ENCODE measurements at places on chromosomes 4 and X.

DNA sequence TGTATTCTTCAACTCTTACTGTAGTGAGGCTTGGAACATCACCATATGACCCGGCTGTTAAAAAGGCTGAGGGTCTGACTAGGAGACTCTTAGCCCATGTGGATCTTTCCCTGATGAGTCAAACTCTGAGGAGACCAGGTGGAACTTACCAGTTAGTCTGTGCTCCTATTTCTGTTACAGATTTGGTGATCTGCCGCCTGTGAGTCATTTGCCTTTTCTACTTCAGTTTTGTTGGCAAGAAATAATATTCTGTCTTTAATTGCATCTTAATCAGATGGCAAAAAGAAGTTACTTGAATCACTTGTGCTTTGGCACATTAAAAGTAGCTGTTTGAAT, 48.4 kb downstream of the MTM1 start:
- peak; percentile 2 for DNase-seq

GRCh38 chr4:124307143-124307542, 405.4 kb downstream of the ANKRD50 start:
- no peak for DNase-seq

- DNase-seq = peak; percentile 9
Measured at GRCh38 chr4:150411520-150411919, 170.4 kb upstream of the MAB21L2 start.

- no peak for DNase-seq
Measured at GRCh38 chrX:40720792-40721191, 14.6 kb downstream of the MED14 start.

DNA sequence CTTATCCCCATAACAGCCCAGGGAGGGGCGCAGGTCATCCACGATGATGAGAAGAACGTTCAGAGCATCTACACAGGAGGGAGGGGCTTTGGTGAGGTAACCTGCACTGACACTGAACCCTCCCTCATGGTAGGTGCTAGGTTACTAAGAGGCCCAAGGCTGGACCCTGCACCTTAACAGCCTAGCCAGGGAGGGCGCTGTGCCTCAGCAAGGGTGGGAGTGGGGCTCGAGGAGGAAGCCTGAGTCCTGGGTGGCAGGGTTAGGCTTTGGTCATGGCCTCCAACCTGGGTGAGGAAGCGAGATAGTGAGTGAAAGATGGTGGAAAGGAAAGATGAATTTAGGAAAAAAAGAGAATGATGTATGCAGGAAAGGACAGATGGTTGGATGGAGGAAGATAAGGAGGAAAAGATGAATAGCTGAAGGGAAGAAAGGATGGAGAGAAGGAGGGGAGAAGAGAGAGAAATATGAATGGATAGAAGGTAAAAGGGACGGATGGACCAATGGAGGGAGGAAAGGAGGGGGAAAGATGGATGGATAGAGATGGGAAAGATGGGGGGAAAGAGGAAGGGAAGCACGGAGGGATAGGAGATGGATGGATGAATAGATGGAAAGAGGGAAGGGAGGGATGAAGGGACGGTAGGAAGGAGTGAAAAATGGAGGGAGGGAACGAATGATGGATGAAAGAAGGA, 736 bp downstream of the IDS start:
- DNase-seq = no peak

DNA sequence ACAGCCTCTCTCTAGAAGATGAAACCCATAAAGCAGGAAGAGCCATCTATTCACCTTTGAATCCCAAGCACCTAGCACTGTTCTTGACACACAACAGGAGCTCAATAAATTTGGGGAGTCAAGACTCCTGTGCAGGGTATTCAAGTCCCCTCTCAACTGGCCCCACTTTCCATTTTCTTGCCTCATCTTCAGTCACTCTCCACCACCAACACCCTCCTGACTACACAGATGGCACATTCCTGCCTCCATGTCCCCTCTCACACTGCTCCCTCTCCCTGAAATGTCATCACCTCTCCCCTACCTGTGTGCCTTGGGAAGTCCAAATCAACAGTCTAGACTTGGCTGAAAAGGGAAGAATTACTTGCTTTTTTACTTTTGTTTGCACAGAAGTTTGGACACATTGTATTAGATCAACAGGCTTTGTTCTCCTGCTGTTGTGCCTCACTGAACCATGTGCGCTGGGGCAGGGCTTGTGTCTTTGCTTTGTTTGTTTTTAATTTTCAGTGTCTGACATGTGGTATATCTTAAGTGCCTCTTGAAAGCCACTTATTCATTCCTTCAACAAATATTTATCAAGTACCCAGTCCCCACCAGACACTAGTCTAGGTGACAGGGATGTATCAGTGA, 85.1 kb downstream of the APBB2 start:
- no peak for DNase-seq

- DNase-seq = peak; percentile 22
Measured at GRCh38 chr4:4248885-4249203, 821 bp upstream of the TMEM128 start.

- no peak for DNase-seq
Measured at GRCh38 chr4:43286137-43286536, 393.6 kb downstream of the GRXCR1 start.

DNA sequence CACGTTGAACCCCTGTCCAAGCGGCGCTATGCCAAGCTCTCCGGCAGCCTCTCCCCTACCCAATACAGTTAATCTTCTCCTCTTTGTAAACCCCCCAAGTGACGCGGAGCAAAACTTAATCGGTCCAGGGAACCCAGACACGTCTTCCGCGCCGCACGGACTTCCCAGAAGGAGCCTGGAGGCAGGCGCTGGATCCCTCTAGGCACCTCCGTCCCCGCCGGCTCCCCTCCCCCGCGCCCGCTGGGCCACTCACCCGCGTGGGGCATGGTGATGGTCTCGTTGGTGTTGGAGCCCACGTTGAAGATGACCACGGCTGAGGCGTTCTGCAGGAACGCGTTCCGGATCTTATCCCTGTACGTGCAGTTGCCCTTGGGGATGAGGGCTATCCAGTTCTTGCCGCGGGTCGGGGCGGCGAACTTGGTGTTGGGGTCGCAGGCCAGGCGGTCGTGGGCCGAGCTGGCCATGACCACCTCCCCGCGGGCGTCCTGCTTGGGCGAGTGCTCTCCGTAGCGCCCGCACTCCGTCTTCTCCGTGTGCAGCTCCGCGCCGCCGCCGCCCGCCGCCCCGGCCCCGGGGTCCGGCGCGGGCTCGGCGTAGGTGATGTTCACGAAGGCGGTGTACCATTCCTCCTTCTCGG, 1.1 kb downstream of the RNF150 start:
- peak; percentile 22 for DNase-seq

DNA sequence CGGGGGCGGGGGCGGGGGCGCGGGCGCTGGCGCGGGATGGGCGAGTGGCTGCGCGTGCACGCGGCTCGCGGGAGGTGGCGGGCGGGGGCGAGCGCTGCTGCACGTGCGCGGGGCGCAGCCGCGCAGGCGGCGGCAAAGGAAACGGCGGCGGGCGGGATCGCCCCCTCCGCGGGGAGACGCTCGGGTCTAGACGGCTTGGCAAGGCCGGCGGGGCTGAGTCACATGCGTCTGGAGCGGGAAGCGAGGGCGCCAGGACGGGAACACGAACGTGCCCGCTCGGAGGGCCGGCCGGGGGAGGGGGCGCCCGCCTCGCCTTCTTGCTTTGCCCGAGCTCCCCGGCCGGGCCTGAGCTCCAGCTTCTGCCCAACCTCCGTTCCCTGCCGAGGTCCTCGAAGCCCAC, 4.3 kb upstream of the HAUS7 start:
- peak; percentile 86 for DNase-seq

DNA sequence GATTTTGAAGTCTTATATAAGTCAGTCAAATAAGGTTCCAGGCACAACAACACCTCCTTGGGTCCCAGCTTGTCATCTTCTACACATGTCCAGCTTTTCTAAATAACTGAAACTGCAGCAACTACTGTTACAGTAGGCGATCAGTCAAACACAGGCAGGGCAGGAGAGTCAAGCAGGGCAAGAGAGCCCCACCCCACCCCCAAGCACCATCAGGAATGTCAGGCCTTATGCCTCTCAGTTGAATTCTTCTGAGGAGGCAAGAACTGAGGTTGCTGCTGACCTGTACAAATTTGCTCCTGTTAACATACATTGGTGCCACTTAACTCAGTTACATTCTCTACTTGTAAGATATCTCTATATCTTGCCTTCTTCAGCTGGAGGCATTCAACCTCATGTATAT, 608.8 kb upstream of the PCDH10 start:
- no peak for DNase-seq

DNA sequence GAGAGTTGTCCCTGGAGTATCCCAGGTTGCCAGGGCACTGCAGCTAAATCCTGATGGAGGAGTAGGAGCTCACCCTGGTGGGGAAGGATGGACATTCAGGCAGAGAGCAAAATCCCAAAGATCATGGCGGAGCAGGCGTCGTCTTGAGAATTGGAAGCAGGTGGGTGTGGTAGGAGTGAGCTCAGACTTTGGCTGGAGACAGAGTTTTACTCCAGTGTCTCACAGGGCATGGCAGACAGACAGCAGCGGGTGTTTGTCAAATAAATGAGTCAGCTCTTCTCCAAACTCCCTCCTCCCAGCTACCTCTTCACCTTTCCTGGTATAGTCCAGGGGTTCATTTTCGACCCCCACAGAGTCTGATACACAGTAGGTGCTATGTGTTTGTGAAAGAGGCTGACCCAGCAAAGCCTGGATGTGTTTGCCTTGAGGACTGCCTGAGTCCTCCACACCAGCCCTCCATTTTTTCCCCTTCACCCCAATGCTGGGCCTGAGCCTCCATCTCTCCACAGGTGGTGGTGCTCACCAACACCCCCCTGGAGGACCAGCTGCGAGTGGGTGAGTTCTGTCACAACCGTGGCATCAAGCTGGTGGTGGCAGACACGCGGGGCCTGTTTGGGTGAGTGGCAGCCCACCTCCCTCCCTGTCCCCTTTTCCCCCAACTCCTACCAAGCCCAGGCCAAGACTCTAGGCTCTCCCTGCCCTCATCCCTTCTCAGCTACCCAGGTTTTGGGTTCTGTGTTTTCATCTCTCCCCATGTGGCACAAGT, 6.9 kb downstream of the UBA1 start:
- peak; percentile 61 for DNase-seq

DNA sequence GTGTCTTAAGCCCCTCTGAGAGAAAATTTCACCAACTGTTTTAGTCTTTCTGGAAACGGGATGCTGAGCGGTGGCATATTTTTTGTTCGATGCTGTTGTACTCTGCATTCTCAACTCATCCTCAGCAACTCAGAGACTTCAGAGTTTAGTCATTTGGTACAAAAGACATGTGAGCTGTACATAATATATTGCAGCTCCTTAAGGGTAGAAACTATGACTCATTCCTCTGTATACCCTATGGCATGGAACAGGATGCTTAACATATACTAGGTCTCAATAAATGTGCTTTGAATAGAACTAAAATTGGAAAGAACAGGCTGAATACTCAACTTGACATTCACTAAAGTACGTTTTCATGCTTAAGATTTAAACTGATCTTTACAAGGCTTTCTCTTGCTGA, 130.5 kb upstream of the SLITRK2 start:
- no peak for DNase-seq

DNA sequence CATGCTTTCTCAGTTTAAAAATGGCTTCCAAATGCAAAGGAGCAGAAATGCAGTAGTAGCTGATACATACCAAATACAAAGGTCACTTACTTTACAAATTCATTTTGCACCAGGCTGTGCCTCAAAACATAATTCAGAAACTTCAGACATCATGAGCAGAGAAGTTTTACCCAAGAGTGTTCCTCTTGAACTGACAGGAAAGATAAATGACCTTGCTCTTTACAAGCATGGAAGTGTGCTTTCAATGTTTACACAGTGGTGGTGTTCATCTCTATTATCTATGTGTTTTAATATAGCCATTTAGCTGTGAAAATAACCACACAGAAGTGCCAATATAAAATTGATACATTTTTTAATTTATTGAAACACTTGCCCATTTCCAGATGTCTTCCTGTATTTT, 383.4 kb downstream of the ANKRD50 start:
- DNase-seq = no peak

DNA sequence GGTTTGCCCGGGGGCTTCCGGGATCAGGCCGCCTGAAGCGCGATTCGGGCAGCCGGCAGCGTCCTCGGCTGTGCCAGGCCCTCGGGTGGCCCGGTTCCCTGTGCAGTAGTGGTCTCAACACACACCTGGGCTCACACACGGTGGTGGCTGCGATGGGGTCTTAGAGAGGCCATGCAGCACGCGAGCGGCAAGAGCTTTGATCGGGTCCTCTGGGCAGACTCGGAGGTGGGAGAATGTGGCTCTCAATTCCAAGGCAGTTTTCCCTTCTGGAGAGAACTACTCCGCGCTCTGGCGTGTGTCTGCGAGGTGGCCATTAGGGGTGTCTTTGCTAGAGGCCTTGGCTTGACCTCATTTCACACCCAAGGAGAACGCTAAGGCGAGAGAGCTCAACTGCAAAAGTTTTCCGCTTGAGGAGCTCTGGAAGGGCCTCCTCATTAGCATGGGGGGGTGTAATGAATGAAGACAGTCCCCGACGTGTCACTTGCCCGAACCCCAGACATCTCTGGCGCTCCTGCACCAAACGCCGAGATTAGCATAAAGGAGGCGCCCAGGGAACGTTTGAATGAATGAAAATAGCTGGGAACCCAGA, 771 bp upstream of the RBPJ start:
- DNase-seq = peak; percentile 43

- no peak for DNase-seq
Measured at GRCh38 chrX:73758250-73758649, 195.3 kb downstream of the CHIC1 start.

DNA sequence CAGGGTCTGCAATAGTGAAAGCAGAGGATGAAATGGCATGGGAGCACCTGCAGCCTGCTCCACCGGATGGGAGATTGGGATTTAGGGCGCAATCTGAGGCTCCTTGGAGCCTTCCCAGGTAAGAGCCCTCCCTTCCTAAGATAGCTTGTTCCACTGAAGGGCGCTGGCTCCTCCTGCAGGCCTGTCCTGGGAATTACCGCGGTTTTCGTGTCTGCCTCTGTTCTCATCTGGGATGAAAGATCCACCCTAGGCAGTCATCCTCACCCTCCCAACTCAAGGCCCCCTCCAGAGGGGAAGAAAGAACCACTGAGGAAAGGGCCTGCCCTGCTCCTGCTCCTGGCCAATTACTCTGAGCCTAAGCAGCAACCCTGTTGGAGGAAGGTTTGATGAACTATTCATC, 547.5 kb downstream of the SMARCA1 start:
- DNase-seq = peak; percentile 11

DNA sequence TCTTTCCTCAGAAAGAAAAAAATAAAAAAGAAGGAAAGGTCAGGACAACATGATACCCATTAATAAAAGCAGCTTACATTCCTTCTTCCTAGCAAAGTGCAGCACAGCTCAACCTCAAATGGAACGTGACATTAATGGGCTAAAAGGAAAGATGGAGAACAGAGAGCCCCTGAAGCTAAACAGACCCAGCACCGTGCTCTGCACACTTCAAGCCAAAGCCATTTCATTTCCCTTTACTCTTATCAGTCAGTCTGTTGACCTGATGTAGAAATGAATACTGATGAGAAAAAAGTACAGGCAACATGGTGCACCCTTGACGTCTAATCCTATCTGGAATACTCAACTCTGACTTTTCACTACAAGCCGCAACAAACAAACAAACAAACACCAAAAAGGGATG, 57.7 kb upstream of the EDNRA start:
- no peak for DNase-seq

DNA sequence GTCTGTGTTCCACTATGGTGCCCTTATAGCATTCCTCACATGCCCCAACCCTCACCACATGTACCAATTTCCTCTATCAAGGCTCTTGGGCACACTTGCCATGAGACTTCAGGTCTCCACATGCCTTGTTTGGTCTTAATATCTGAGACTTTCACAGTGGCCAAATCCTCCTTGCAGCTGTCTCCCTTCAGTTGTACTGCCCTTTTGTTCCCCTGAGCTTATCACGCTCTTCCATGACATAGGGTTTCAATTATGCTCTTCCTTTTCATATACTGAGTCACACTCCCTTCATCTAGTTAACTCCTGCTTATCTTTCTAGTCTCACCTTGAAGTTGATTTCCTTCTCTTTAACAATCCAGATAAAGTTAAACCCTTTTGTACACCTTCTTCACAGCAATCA, 212.9 kb downstream of the PDHA2 start:
- peak; percentile 0 for DNase-seq
